ENCODE measurements at places on chromosomes 2 and 18.

GRCh38 chr2:73641767-73642062, 507 bp downstream of the NAT8 start:
- no peak for DNase-seq

- DNase-seq = no peak
Measured at GRCh38 chr2:231810905-231811304, 24.7 kb downstream of the COPS7B start.

GRCh38 chr2:147530033-147530432, 314.8 kb upstream of the ACVR2A start:
- DNase-seq = no peak

- DNase-seq = no peak
Measured at GRCh38 chr2:68762100-68762499, 27.5 kb downstream of the ARHGAP25 start.

- no peak for DNase-seq
Measured at GRCh38 chr2:23850564-23851256, 76.2 kb downstream of the ATAD2B start.

DNA sequence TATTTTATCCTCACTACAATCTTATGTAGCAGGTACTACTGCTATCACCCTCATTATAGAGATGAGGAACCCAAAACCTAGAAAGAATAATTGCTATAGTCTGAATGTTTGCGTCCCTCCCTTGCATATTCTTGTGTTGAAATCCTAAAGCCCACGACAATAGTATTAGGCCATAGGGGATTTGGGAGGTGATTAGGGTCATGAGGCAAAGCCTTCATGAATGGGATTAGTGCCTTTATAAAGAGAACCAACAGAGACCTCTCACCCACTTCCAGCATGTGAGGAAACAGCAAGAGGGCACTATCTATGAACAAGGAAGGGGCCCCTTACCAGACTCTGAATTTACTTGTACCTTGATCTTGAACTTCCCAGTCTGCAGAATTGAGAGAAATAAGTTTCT, 500.3 kb upstream of the FAM98A start:
- DNase-seq = no peak

GRCh38 chr2:48197618-48198017, 291.3 kb upstream of the FBXO11 start:
- no peak for DNase-seq

- DNase-seq = no peak
Measured at GRCh38 chr18:10877987-10878386, 271.4 kb downstream of the PIEZO2 start.

DNA sequence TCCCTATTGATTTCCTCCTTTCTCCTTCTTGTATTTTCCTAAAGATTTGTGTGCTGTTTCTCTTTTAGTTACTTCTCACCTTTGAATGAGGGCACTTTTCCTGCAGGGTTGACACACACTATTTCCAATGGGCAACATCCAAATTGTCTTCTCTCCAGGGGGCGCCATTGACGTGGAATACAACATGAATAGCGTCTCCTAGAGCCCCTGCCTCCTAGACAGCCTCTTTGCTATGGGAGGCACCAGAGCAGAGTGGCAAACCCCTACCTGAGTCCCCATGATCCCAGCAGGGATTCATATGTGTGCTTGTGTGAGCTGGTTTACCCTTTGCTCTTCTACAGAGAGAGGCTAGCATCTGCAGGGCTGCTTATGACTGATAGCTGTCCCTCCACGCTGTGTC, 61.3 kb upstream of the ITSN2 start:
- peak; percentile 78 for DNase-seq

DNA sequence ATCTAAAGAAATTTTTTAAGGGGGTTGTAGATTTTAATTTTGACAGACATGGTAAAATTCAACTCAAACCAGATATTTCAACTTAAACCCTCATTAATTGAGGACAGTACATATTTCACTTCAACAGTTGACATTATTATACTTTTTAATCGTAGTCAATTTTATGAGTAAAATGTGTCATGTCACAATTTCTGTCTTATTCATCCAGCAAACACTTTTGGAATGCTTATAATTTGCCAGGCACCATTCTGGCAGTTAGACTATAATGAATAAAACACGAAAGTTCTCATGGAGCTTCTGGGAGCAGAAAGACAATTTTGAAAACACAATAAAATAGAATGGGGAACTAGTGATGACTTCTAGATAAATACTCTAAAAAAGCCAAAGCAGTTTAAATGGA, 1094.8 kb downstream of the SUCLG1 start:
- DNase-seq = no peak

- DNase-seq = no peak
Measured at GRCh38 chr2:15625344-15626036, 33.8 kb downstream of the DDX1 start.

Data from suppressor macrophage (primary cell).